OCI-LY7 (cell line): ENCODE measurements at places on chromosomes 1 and 21.

DNA sequence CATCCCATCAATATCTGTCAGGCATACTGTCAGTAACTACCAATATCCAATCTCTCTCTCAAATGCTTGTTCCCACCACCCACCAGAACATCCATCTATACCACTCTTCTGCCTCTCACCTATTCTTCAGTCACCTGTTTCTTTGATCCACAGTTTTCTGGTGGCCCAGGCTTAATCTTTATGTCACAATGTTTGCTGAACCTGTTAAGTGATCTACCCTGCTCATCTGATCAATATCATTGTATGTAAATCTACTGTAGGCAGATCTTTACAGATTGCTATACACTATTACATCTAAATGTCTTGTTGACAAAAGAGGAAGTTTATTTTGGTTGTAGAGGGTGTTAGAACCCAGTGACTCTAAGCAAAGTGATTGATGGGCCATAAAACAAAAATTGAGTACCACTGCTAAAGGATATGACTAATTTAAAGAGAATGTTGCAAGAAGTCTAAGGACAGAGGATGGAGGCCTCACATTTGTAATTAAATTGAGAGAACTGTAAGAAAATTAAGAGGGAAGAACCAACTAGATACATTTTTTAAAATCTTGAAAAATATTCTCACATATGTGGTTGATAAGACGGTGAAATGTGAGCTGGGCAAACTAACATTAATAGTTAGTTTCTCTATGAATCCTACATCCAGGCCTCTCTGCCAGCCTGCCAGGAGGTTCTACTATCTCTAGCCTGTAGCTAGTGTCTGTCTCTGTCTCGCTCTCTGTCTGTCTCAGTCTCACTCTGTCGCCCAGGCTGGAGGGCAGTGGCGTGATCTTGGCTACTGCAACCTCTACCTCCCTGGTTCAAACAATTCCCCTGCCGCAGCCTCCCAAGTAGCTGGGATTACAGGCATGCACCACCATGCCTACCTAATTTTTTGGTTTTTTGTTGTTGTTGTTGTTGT is 34.1 kb downstream of the EGLN1 start:
- DNase-seq, result no peak

GRCh38 chr1:19036813-19037605 is 80.5 kb upstream of the IFFO2 start:
- DNase-seq, result no peak

- DNase-seq, result no peak
Measured at GRCh38 chr1:116531917-116532316, 38.9 kb downstream of the CD58 start.

DNA sequence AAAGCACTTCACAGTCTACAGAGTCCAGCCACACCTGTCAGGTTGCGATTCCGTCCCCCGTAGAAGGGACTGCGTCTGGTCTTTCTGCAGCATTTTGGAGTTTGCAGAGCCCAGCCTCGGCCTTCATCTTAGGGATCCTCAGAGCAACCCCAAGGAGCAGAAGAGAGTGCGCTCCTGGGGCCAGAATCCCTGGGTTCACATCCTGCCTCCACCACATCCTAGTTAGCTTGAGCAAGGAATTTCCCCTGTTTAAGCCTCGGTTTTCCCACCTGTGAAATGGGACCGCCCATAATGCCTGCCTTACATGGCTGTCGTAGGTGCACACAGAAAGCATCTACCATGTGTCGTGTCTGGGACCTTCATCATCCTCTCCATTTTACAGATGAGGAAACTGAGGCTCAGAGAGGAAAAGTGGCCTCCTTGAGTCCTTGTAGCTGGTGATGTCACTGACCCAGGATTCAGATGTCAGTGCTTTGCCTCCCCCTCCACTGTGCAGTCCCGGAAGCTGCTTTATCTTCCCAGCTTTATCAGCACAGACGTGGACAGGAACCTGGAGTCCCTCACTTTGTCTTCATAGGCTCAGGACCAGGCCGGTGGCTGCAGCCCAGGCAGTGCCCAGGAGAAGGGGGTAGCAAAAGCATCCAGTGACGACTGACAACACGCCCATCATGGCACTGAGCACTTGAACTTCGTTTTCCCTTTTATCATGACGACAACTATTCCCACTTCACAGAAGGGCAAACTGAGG is 438.5 kb downstream of the MATN1 start:
- no peak for DNase-seq

GRCh38 chr1:145877923-145878486 is 7.7 kb downstream of the ANKRD35 start:
- DNase-seq, result no peak

- no peak for DNase-seq
Measured at GRCh38 chr1:218350801-218351266, 5.7 kb downstream of the TGFB2 start.

- DNase-seq, result no peak
Measured at GRCh38 chr1:215720126-215720525, 153.0 kb downstream of the KCTD3 start.

DNA sequence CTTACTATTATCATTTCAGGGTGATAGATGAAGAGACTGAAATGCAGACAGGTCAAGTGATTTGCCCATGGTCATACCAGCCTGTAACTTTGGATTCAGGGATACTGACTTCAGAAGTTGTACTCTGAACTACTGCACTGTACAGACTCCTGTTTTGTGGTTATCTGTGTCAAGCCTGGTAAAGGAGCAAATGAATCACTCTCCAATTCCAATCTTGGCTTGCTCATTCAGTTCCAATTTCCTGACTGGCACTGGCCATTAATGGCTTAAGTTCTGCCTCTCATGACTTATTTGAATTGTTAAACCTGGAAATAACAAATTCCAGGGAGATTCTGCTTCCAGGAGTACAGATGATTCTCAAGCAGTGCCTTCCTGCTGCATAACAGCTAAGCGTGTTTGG is 45.4 kb upstream of the PLD5 start:
- DNase-seq, result no peak
